ENCODE measurements at places on chromosomes 4 and X.
A peak's percentile ranks its signal among the peaks of the same experiment; 100 is the strongest.

GRCh38 chr4:106316773-106317409, 541 bp downstream of the AIMP1 start:
- DNase-seq: no peak

GRCh38 chr4:15197005-15197404, 194.7 kb downstream of the CPEB2 start:
- DNase-seq: no peak

- DNase-seq: peak; percentile 39
Measured at GRCh38 chr4:2537011-2537830, 774 bp downstream of the FAM193A start.

GRCh38 chrX:118251271-118251670, 94.6 kb upstream of the WDR44 start:
- DNase-seq: no peak

DNA sequence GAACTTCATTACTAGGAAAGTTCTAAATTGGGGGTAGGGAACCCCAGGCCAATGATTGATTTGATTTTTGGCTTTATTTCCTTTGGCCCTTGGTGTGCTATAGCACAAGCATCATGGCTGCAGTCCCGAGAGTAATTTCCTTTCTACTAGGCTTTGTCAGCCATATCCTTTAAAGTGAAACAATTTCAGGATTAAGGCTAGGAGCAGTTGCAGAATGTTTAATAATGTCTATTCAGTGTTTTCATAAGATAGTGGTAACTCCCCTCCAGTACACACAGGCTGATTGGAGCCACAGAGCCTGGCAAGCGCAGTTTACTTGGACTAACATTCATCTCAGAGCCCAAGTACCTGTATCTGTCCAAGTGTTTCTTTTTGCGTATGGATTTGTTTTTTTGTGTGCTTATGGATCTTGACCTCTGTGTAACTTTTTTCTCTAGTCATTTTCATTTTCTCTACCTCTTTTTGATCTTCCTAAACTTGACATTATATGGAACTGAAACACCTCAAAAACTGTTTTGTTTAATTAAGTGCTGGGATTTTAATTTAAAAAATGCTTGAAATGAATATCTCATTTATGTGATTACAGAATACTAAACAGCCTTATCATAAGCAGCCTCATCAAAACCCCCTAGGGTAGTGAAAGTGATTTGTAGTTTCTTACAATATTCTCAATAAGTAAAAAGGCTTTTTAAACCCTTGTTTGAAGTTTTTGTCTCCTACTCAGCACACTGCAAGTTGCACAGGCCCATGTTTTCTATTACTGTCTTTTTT, 7.5 kb downstream of the STIM2 start:
- DNase-seq: no peak

- DNase-seq: no peak
Measured at GRCh38 chr4:98728433-98728832, 70.0 kb upstream of the TSPAN5 start.

- DNase-seq: no peak
Measured at GRCh38 chr4:40713798-40714197, 36.0 kb upstream of the NSUN7 start.
